ENCODE measurements at places on chromosomes 4 and X. TPM values are rescaled to one million over a fixed set of nuclear protein-coding genes. Genes with fewer than 3 reads are reported as not detected.

DNA sequence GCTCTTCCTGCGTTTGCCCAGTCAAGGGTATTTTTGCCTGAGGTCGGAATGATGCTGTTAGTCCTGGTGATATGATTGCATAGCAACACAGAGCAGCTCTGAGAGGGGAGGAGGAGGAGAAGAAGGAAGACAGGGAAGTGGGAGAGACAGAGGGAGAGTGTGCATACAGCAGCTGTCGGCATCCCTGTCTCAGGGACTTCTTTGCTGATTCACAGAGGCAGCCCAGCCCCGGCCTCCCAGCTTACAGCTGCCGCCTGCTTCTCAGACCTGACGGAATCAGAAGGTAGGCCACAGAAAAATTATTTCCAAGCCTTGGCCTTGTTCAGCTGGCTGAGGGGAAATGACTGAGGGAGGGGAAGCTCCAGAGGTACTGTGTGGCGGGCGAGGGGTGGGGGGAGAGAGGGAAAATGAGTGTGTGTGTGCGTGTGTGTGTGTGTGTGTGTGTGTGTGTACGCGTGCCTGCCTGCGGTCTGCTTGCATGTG is 319 bp downstream of the DRP2 start:
- DNase-seq, result no peak

DNA sequence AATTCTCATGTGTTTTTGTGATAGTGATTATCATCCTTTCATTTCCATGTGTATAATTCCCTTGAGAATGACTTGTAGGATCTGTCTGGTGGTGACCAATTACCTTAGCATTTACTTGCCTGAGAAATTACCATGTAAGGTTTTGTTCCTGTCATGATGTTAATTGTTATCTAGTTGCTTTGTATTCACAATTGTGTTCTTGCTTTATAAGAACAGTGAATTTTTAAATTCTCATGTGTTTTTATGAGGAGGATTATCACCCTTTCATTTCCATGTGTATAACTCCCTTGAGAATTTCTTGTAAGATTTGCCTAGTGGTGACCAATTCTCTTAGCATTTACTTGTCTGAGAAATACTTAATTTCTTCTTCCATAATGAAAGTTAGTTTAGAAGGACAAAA is 758.2 kb upstream of the NDST4 start:
- no peak for DNase-seq

DNA sequence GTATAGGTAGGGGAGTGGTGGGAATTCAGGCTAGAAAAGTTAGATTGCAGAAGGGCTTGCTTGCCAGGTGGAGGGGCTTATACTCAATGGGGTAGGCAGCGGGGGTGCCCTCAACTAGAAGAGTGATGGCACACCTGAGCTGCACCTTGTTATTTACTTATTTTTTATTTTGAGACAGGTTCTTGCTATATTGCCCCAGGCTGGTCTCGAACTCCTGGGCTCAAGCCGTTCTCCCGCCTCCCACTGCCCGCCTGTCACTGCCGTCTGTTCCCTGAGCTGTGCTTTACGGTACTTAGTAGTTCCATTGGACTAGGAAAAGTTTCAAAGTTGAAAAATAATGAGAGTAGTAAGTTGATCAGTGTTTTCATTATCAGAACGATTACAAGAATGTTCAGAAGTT is 2.0 kb downstream of the ZFX start:
- no peak for DNase-seq

GRCh38 chrX:153662266-153662665 is 11.3 kb downstream of the PNCK start:
- no peak for DNase-seq

DNA sequence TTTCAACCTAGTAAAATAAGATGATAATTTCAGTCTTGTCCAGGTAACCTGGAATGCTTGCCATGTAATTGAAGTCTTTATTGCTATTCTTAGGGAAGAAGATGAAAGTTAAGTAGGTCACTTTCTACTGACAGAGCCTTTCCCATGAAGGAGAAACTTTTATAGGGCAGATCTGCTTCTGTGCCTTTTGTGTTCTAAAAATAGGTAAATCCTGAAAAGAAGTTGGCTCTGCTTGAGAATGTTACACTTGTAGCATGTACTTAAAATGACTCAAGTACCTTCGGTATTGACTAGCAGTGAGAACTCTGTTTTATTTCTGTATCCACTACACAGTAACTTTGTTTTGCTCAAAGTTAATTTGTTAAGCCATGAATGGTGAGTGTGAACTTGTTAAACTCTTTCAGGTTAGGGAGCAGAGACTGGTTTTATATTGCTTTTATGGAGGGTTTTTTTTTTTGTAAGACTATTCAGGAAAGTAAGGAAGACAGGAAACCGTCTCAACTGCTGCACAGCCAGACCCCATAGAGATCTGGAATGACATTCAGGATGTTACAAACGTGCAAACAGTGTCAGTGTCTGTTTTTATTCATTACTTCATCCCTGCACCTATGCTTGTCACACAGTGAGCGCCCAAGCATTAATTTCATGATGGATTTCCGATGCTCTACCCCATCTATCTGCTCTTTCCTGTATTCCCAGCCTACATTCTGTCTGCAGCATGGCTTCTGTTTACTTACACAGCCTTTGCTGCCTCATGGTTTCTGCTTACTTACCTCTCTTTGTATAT is 53.0 kb downstream of the SEPTIN11 start:
- no peak for DNase-seq

DNA sequence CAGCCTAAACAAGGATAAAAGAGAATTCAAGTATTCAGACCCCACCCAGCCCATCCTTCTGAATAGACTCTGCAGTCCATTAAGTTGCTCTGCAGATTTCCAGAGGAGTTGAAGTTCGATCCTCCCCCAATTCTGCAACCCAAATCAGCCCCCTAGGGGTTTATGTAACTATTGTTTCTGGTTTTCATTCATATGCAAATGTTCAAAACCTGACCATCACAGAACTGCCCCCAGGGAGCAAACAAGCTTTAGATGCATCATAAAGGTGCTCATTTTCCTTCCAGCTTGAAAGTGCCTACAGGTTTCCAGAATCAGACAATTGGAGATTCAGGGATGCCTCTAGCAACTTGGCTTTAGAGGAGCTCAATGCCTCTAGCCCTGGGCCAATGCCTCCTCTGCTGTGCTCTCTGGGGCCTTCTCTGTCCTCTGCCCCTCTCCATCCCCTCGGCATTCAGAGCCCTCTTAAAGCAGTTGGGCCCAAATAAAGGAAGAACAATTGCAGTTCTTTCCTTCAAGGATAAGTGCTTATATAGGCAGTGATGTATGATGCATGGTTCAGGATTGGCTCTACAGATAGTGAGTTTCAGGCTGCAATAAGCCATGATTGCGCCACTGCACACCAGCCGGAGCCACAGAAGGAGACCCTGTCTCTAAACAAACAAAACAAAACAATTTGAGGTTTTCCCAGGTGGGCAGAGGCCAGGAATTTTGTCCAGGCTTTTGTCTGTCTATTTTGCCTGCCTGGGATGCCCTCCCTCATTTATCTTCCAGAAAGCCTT is 23.5 kb upstream of the SPINK2 start:
- no peak for DNase-seq

The GUCY1B1 gene
- 6.1 TPM for total RNA-seq

The OFD1 gene
- total RNA-seq, result 23.8 TPM

The P2RY4 gene
- total RNA-seq, result not detected

The USP51 gene
- 0.21 TPM for total RNA-seq

Measured in A172 (cell line).